ENCODE measurements at places on chromosomes 2 and 18.

DNA sequence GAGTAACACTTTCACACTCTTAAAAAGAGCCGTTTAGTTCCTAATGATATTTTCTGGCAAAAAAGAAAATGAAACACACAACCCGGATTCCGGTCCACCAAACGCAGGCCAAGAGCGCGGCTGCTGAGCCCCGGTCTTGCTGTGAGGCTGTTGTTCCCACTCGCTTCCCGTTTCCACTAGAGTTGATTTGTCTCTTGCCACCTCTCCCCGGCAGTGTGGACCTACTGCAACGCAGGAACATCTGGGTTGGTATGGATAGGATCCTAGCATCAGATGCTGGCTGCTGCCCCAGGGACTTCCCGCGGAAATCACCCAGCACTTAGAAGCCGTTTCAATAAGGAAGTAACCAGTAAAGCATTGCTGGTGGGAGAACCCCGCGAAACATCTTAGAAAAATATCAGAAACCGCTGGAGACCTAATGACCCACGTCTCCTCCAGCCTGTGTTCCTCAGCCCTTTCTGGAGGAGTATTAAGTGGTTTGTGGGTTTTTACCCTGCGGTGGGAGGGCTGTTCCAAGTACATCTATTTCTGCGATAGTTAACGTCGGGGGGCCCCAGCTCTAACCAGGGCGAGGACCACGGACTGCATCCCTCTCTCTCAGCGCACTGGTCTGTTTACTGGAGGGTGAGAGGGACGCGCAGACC is 939 bp downstream of the DOCK10 start:
- peak; percentile 46 for DNase-seq

DNA sequence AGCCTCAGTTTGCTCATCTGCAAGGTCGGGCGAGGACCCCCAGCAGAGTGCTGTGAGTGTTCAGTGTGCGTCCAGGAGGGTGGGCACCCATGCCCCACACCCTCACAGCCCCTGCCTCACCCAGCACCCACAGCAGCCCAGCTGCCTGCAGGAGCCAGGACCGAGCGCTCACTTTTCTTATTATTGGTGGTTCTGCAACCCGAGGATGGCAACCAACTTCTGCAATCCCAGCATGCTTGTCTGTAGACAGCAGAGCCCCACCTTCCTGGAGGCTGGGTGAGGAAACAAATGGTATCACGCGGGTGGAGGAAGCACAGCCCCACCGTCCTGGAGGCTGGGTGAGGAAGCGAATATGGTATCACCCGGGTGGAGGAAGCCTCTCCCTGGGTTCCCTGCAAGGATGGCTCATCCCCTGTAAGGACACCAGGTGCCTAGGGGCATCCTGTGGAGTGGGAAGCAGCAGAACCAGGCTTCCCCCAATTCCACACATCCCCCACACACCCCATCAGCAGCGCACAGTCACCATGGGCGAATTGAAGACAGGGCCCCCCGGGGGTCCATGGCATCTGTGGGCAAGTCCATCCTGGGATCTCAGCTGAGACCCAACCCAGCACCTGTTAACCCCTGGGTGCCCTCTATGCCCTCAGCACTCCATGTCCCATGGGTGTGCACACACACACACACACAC is 220.5 kb upstream of the RAB6C start:
- DNase-seq, result no peak

DNA sequence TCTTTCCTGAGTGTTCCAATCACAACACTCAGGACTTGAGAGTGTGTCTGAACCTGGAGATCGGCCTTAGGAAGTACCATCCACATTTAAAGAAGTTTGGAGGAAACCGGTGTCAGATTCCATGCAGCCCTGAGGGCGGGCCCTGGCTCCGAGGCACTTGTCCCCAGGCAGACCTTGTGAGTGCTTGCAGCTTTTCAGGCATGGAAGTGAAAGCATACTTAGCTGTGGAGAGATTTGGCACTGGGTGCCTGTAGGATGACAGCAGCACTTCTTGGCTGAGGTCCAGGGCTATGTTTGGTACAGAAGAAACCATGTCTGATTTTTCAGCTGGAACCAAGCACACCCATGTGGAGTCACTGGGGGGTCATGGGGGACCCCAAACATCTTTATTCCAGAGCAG is 230.8 kb downstream of the SEPTIN10 start:
- no peak for DNase-seq

DNA sequence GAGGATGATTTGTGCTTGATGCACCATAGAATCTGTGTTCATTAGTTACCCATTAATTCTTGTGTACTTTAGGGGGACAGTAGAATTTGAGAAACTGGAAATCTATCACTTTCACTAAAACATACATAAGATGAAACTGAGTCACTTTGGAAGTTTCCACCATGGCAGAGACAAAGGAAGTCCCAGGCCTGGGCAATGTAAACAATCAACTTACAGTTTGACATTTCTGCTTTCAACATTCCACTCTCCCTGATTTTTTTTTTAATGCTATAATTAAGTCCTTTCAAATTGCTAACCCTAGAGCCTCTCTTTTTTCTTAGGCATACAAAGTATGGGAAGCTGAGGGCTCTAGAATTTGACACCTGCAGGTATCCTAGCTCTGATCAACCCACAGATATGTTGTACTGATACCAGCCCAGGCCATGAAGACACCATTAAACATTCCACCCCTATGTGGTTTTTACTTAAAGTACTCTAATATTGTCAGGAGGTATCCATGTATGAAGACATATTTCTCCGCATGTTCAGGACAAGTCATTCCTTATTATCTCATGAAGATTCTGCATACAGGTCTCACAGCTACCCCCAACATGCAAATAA is 88.5 kb upstream of the GLS start:
- DNase-seq, result no peak

- DNase-seq, result no peak
Measured at GRCh38 chr2:134623796-134624195, 95.0 kb downstream of the TMEM163 start.

- no peak for DNase-seq
Measured at GRCh38 chr2:236758406-236758805, 188.8 kb downstream of the ACKR3 start.

DNA sequence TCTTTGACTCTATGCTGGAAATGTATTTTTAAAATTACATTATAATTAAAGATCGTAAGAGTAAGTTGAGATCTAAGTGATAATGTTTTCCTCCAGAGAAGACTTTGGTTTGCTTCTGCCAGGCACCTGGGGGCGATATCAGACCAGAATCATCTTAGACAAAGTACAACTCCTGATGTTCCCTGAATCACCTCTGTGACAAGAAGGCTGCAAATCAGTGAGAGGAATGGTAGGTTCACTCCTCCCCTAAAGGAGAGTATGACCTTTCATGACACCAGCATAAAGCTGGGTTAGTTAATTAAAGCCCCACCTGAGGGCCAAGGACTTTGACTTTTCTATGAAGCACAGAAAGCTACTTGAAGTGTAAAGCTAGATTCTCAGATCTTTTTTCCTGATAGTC is 114.4 kb upstream of the DTNA start:
- no peak for DNase-seq

DNA sequence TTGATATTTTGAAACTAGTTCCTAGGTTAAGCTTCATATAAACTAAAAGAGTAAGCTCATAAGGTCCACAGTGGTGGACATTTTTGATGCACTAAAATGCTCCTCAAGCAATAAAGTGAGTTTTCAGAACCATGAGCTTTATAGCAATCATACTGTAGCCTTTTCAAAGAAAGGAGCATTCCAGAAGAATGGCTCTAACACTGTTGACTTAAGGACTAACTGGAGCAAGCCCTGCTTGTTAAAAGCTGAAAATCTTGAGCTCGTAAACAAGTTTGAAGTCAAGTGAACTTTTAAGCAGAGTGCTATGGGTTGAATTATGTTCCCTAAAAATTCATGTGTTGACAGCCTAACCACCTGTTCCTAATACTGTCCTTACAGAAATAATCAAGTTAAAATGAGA is 38.0 kb downstream of the KYNU start:
- no peak for DNase-seq

DNA sequence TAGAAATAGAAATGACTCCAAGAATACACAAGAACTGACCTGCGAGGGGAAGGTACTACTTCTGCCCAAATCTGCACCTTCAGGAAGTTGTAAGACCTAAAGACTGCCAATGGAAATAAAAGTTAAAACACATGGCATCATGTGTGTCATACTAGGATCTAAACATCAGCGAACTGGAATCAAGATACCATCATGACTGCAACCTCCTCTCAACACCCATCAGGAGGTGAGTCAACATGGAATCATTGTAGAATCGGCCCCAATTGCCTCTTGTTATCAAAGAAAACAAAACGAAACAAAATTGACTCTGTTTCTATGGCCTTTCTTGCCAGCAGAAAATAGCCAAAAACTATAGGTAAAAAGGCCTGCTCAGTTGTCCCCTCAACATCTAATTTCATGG is 15.1 kb downstream of the RDH14 start:
- no peak for DNase-seq
